ENCODE measurements at places on chromosomes 11 and 22. TPM values are rescaled to one million over a fixed set of nuclear protein-coding genes. Genes with fewer than 3 reads are reported as not detected.

The MYO18B gene
- total RNA-seq = 0.96 TPM

GRCh38 chr11:59187035-59187434, 15.1 kb downstream of the DTX4 start:
- DNase-seq = no peak

DNA sequence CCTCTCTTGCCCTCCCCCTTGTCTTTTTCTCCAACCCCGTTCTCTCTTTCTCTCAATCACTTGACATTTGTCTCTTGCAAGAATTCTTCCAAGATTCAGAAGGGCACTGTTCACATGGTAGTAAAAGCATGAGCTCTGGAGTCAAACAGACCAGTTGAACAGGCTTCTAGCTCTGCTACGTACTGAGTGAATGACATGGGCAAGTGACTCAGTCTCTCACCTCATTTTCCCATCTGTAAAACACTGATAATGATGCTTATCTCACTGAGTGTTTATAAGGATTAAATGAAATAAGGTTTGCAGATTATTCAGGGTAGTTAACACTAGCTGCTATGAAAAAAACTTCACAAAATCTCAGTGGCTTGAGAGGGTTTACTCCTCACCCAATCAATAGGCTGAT, 5.9 kb upstream of the IL10RA start:
- no peak for DNase-seq

DNA sequence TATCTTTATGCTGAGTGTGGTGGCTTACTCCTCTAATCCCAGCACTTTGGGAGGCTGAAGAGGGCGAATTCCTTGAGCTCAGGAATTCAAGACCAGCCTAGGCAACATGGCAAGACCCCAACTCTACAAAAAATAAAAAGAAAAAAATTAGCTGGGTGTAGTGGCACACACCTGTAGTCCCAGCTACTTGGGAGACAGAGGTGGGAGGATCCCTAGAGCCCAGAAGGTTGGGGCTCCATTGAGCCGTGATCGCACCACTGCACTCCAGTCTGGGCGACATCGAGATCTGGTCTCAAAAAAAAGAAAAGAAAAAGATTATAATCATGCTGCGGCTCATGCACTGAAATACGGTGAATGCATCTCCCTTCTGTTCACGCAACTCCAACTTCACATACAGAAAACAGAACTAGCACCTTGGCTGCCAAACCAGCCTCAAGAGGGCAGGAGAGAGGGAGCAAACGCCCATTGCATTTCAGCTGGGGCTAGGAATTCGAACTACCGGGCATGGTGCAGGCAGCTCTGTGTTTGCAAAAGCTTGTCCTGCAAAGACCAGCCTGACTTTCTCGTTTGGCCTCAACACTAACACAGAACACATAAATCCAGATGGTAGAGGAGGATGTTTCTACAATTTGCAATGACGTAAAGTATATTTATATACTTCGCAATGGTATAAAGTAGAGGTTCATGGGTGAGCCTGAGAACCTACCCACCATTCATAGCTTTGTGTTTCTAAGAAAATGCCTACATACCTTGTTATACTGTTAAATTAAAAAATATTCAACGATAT, 6.3 kb upstream of the SYNGR1 start:
- DNase-seq = peak; percentile 77

GRCh38 chr11:106585061-106585460, 433.2 kb downstream of the GUCY1A2 start:
- no peak for DNase-seq
